ENCODE measurements at places on chromosomes 7 and 10. TPM values are rescaled to one million over a fixed set of nuclear protein-coding genes. Genes with fewer than 3 reads are reported as not detected.

C10orf105 gene
- 0.14 TPM for total RNA-seq

MOGAT3 gene
- not detected for total RNA-seq

C10orf90 gene
- not detected for total RNA-seq

TDRD1 gene
- 0.33 TPM for total RNA-seq

SERPINE1 gene
- 5.5 TPM for total RNA-seq

DNA sequence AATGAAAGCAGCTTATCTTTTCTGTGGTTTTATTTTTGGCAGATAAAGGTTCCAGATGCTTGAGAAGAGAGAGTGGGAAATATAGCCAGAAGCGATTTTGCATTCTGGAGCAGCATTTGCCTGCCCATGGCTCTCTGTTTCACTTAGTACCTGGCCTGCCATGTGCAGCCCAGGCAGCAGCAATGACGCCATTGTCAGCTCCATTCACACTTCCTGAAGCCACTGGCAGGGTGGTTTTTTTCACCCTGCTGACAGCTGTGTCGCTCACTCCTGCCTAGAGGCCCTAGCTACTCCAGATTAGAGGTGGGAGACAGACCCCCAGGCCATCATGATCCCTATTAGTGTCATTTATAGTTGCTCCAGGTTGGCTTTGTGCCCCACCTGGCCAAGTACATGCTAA lies 30.1 kb upstream of the NEUROD6 start:
- DNase-seq: no peak

DNA sequence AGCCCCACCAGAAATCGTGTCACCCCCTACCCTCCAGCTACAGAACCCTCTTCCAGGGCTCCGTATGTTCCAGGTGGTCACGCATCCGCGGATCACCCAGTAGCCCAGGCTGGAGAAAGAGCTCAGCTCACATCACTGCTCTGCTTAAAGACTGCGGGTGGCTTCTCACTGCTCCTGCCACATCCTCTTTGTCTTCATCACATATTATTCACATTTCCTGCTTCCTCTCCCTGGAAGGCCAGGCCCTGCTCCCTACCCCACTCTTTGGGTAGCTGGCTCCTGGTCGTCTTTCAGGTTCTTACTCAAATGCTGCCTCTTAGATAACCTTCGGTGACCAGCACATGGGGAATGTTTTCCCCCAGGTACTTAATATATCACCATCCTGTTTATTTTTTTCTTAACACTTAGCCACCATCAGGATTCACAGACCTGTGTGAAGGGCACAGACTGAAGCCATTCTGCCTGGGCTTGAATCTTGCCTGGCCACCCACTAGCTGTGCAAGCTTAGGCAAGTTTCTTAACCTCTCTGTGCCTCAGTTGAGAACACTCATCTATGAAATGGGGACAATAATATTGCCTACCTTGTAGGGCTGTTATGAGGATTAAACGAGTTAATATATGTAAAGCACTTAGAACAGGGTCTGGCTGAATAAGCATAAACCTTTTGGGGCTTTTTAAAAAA lies 307.8 kb downstream of the PRPF18 start:
- no peak for DNase-seq
